LNCaP clone FGC (cell line): ENCODE measurements at places on chromosomes 4 and X.

- peak; percentile 51 for DNase-seq
These were observed 67.6 kb upstream of the COX18 start for GRCh38 chr4:73137121-73137520.

DNA sequence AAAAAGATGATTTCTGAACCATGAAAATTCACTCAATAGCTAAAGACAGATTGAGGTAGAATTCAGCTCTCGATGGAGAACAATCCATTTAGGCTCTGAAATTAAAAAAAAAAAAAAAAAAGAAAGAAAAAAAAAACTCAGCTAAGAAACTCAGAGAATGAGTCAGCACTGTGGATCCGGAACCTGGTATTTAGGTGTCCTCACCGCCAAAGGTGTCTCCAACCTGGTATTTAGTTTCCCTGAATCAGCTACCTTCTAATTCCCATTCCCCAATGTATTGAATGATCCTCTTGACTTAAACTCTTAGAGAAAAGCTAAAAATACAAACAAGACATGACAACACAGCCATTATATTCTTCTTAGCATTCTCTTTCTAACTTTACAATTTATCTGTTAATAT lies 150.3 kb upstream of the RASGEF1B start:
- DNase-seq: no peak

DNA sequence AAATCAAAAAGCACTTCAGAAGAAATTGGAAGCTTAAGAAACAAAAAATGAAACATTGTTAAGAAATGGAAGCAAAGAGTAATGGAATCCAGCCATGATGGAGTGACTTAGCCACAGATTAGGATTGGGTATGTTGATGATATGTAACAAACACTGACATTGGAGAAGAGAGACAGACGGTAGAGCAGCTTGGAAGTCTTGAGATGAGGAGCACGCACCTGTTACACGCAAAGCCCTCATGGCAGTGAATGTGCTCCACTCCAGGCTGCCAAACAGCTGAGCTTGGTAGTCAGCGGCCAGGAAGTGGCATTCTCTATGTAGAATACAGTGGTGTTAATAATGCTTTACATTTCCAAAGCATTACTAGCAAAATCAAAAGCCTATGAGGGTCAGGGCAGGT lies 56.9 kb upstream of the GPRIN3 start:
- no peak for DNase-seq

DNA sequence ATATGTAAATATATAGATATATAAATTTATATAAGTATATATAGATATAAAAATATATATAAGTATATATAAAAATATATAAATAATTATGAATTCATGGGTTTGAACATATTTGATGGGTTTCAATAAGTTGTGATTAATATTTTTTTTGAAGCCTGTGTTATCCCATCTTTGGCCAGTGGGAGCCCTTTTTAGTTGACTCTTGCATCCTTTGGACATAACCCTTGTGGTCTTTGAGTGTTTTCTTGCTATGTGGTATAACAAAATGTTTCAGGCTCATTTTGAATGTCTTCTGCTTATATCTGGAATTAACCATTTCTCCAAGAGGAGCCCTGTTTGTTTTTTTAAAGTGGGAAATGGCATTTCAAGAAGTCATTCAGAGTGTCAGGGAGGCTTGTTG lies 15.2 kb downstream of the SNX25 start:
- no peak for DNase-seq

DNA sequence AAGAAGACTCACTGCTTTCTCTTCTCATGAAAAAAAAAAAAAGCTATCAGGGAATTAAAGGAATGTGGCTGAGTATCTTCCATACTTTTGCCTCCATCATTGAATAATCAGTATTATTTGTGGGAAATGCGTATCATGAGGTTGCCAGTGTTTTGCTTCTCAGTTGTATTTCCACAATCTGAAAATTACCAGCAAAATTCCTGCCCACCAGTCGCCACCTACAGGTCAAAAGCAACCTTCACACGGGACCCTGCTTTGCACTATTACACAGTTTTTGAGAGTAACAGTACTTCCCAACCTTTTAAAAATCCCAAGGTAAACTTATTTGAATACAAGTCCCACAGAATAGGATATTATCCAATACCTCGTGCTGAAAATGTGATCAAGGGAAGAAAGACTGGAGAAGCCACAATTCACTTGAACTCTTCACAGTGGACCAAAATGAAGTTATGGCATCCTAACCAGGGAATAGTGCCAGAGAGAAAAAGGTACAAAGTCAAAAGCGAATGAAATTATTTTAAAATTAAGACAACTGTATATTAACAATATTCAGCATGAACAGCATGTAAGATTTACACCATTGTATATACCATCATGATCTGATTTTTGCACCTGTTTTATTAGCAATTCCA lies 30.4 kb downstream of the PGRMC1 start:
- DNase-seq: no peak

DNA sequence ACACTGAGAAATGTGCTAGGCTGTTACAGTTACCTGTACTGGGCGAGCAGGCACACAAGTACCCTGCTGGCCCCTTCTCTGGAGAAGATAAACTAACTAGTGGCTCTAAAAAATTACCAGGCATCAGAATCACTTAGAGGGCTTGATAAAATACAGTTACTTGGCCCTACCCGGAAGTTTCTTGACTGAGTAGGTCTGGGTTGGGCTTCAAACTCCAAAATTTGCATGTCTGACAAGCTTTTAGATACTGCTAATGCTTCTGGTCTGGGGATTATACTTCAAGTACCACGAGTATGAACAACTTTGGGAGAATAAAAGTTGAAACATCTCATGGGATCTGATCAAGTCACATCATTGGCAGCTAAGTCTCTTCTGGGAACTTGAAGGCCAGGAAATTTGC lies 30.8 kb downstream of the CEP135 start:
- DNase-seq: no peak
